Stimulated activated CD4-positive, alpha-beta T cell treated with anti-CD3 and anti-CD28 coated beads, Interleukin-1b, Interleukin-23, amount 100 ng/mL, for 1 hour (primary cell): ENCODE measurements at places on chromosomes 1 and 21.

DNA sequence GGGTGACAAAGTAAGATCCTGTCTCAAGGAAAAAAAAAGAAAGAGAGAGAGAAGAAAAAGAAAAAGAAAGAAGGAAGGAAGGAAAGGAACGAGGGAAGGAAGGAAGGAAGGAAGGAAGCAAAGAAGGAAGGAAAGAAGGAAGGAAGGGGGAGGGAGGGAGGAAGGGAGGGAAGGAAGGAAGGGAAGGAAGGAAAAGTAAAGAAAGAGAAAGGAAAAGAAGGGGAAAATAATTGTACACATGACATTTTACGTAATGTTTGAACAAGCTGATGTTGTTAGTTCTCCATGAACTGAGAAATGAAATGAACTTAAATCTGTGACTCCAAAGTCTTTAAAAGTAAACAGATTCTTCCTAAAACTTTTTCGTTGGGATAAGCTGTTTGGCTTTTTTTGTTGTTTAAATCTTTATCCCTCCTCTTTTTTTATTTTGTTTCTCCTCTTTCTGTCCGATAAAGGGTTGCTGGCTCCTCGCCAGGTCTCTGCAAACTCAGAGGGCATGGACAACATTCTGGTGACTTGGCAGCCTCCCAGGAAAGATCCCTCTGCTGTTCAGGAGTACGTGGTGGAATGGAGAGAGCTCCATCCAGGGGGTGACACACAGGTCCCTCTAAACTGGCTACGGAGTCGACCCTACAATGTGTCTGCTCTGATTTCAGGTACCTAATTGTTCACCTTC, 59.8 kb downstream of the IL12RB2 start:
- DNase-seq = no peak

GRCh38 chr1:200674838-200675587, 5.3 kb upstream of the DDX59 start:
- DNase-seq = no peak

DNA sequence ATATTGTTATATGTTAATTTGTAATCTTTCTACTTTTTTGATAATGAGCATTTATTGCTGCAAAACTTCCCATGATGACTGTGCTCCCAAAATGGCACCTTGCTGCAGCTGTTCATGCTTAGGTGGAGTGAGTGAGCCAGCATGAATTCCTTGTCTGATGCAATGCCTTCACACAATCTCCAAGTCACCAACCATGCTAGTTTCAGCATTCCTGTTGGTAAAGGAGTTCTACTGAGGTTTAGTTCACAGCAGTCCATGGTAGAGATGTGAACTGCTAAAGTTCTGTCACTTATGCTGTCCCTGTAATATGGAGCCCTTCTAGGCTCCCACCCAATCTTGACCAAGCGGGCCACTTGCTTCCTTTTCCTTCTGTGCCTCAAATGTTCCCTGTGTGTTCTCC, 26.2 kb upstream of the PRKACB start:
- no peak for DNase-seq

- no peak for DNase-seq
Observed at GRCh38 chr1:45116340-45116739, 90.1 kb downstream of the ZSWIM5 start.

DNA sequence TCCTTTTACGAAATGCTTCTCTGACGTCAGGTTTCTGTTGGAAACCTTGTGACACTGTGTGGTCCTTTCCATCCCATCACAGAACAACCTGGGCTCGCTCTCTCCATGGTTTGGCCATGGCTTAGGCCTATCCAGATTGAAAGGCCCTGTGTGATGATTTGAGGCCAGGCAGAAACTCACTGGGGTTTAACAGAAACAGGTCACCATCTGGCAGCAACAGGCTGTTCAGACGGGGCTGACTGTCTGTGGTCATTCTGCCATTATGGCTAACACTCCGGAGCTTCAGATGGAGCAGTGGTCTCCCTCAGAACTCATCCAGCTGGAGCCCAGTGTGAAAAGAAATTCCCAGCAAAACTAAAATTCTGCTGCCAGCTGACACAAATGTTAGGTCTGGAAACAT, 9.3 kb downstream of the PLEKHM2 start:
- no peak for DNase-seq

GRCh38 chr1:91548376-91549040, 47.9 kb downstream of the CDC7 start:
- DNase-seq = no peak

GRCh38 chr21:31554511-31555022, 104.9 kb upstream of the SOD1 start:
- DNase-seq = no peak

DNA sequence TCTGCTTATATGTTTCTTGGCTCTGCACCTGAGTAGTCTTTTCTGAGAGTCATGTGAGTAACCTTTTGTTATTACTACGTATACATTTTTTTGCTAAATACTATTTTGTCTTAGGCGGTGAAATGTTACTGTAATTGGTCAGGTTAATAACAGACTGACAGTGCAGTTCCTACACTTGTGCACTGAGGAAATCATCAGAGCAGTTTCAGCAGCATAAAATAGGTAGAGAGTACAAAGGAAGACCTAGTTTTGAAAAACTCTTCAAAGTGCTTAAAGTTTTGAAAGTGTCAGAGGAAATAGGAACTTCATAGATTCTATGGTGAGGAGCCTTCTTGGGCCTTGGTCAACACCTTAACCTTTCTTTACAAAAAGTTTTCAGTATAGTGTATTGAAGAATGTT, 11.1 kb downstream of the ATF6 start:
- DNase-seq = no peak

- no peak for DNase-seq
Observed at GRCh38 chr1:7450838-7451237, 320.3 kb upstream of the VAMP3 start.
